Activated naive CD8-positive, alpha-beta T cell treated with anti-CD3 and anti-CD28 coated beads for 36 hours (primary cell): ENCODE measurements at places on chromosomes 6 and 20. TPM values are rescaled to one million over a fixed set of nuclear protein-coding genes. Genes with fewer than 3 reads are reported as not detected.
A peak's percentile ranks its signal among the peaks of the same experiment; 100 is the strongest.

- DNase-seq, result no peak
- H3K27me3 ChIP-seq, result no peaks in the 10 kb centered on the region
- peaks cover 4% of the 10 kb centered on the region for H3K4me1 ChIP-seq
- H3K36me3 ChIP-seq, result peaks cover 11% of the 10 kb centered on the region
- H3K27ac ChIP-seq, result no peak overlapping the region
These were observed 66.8 kb downstream of the CDK19 start for GRCh38 chr6:110748453-110748852.

DNA sequence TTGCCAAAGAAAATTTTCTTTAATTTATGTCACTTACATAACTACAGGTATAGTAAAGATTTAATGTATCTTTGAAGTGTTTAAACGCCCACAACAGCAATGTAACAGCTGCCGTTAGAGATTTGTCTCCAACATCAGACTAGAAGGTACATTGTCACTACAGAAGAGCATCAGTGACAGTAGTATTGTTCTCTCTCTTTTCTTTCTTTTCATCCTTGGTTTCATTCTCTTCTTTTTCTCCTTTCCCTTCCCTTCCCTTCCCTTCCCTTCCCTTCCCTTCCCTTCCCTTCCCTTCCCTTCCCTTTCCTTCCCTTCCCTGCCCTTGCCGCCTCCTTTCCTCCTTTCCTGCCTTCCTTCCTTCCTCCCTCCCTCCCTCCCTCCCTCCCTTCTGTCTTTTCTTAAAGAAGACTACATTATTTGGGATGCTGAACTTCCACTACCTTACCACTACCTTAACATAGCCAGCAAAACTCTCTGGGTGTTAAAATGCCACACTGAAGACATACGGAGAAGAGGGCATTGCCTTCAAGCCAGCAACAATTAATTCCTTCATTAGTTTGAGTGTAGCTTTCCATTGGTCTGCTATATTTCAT, 663.9 kb downstream of the DOK5 start:
- no peaks in the 10 kb centered on the region for H3K27me3 ChIP-seq
- H3K27ac ChIP-seq, result no peak overlapping the region
- H3K4me1 ChIP-seq, result no peaks in the 10 kb centered on the region
- H3K4me3 ChIP-seq, result no peak overlapping the region
- no peak for DNase-seq
- H3K36me3 ChIP-seq, result no peaks in the 10 kb centered on the region

- no peaks in the 10 kb centered on the region for H3K4me1 ChIP-seq
- no peaks in the 10 kb centered on the region for H3K36me3 ChIP-seq
- H3K27me3 ChIP-seq, result peaks cover 4% of the 10 kb centered on the region
These were observed 112.6 kb downstream of the THBS2 start for GRCh38 chr6:169140986-169141495.

The KIAA1755 gene
- total RNA-seq, result not detected

The SLC26A8 gene
- not detected for total RNA-seq

- H3K27me3 ChIP-seq, result peaks cover 34% of the 10 kb centered on the region
- peaks cover 5% of the 10 kb centered on the region for H3K36me3 ChIP-seq
- peak overlapping the region; percentile 16 for H3K27ac ChIP-seq
- H3K4me3 ChIP-seq, result no peak overlapping the region
- DNase-seq, result no peak
These were observed 19.5 kb downstream of the GSTA4 start for GRCh38 chr6:52975580-52975979.

DNA sequence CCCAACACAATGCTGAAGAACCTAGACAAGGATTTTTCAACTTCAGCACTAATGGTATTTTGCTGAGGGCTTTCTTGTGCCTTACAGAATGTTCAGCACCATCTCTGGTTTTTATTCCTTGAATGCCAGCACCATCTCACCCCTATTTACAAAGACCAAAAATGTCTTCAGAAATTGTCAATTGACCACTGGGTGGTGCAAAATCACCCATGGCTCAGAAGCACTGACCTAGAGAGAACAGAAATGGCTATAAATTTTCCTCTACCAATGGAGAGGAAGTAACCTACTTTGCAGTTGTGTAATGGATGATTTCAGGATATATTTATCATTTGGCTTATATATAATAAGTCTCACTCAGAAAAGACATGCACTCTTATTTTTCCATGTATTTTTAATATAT, 431.0 kb upstream of the IRAK1BP1 start:
- H3K4me3 ChIP-seq, result no peak overlapping the region
- H3K36me3 ChIP-seq, result no peaks in the 10 kb centered on the region

The C6orf58 gene
- total RNA-seq, result not detected

The SCRT2 gene
- not detected for total RNA-seq

- H3K27me3 ChIP-seq, result no peaks in the 10 kb centered on the region
- H3K4me3 ChIP-seq, result no peak overlapping the region
- no peaks in the 10 kb centered on the region for H3K4me1 ChIP-seq
- H3K27ac ChIP-seq, result no peak overlapping the region
- no peaks in the 10 kb centered on the region for H3K36me3 ChIP-seq
- no peak for DNase-seq
These were observed 213.9 kb upstream of the CNR1 start for GRCh38 chr6:88380083-88380482.

GRCh38 chr20:35595901-35596300, 19.7 kb upstream of the SPAG4 start:
- no peak overlapping the region for H3K4me3 ChIP-seq
- H3K4me1 ChIP-seq, result no peaks in the 10 kb centered on the region
- H3K27ac ChIP-seq, result no peak overlapping the region

DNA sequence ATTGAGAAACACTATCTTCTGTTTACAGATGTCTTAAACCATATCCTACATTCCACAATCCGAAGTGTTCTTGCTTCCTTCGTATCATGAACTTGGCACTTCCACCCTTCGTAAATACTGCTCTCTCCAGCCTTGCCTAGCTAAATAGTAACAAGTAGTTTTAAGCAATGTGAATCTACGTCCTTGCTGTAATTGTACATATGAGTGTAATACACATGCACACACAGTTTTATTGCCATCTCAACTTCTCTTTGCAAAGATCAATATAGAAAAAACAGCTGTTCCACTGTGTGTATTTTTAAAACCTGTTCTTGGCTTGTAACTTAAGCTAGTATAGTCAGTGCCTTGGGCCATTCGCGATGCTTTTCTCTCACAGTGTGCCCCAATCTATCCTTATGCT, 1524.7 kb downstream of the GRIK2 start:
- no peak overlapping the region for H3K27ac ChIP-seq
- no peaks in the 10 kb centered on the region for H3K4me1 ChIP-seq
- H3K27me3 ChIP-seq, result no peaks in the 10 kb centered on the region
- H3K36me3 ChIP-seq, result no peaks in the 10 kb centered on the region

The TLDC2 gene
- total RNA-seq, result not detected

DNA sequence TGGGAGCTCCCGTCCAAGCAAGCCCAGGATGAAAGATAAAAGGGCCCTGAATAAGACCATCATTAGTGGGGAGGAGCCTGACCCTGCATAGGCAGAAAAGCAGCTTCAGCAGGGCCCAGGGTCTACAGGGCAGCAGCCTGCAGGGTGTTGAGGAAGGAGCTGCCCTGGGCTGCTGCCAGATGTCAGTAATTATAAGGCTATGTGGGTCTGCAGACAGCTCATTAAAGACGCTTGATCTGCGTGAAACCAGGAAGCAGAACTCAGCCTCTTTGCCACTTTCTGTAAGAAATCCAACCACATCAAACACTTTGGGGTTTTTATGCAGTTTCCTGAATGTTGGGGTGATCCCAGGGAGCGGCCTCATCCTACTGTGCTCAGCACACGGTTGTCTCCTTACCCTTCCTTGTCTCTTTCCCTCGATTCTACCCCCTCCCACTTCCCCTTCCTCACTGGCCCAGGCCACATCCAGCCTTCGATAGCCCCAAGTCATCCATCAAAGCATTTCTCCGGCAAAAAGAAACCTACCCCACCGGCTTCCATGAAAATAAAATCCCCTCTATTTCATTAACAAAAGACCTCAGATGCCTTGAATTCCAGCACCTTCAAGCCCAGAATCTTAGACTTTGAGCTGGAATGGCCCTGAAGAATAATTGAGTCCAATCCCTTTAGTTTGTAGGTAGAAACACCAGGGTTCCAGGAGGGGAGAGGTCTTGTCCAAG, 1.0 kb upstream of the TGM6 start:
- H3K4me3 ChIP-seq, result no peak overlapping the region
- H3K4me1 ChIP-seq, result peaks cover 18% of the 10 kb centered on the region
- H3K36me3 ChIP-seq, result no peaks in the 10 kb centered on the region
- peak; percentile 27 for DNase-seq

The C20orf144 gene
- 0.21 TPM for total RNA-seq

The EEF1A2 gene
- total RNA-seq, result not detected

- no peak for DNase-seq
- H3K4me1 ChIP-seq, result no peaks in the 10 kb centered on the region
- H3K36me3 ChIP-seq, result no peaks in the 10 kb centered on the region
- no peaks in the 10 kb centered on the region for H3K27me3 ChIP-seq
These were observed 13.9 kb upstream of the MDGA1 start for GRCh38 chr6:37711331-37712241.

The PRSS16 gene
- 0.54 TPM for total RNA-seq

DNA sequence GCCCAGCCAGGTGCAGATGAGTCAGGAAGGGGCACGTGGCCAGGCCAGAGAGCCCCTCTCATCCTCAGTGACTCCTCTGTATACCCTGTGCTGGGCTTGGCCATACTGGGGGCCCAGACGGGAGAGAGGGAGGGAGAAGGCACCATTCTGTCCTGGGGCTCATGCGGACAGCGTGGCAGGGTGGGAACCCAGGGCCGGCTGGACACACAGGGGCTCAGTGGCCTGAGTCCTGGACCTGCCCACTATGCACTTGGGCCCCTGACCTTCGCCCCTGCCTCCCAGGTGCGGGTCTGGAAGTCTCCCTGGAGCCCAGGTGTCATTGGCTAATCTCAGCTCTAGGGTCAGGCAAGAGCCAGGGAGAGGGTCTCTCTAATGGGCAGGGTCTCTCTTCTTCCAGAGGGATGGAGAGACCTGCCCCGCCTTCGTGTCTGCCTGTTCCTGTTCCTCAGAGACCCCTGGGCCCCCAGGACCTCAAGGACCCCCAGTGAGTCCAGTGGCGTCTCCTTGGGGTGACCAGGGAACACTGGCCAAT, 27.7 kb downstream of the COL20A1 start:
- no peaks in the 10 kb centered on the region for H3K36me3 ChIP-seq
- H3K4me1 ChIP-seq, result no peaks in the 10 kb centered on the region
- peaks cover 4% of the 10 kb centered on the region for H3K27me3 ChIP-seq

The PRKN gene
- 0.26 TPM for total RNA-seq

- H3K4me3 ChIP-seq, result no peak overlapping the region
- no peak overlapping the region for H3K27ac ChIP-seq
- peaks cover 15% of the 10 kb centered on the region for H3K27me3 ChIP-seq
- DNase-seq, result peak; percentile 11
- no peaks in the 10 kb centered on the region for H3K36me3 ChIP-seq
These were observed 99.8 kb upstream of the FOXA2 start for GRCh38 chr20:22684072-22684762.

- peaks cover 14% of the 10 kb centered on the region for H3K4me1 ChIP-seq
- H3K4me3 ChIP-seq, result peak overlapping the region; percentile 40
- peaks cover 97% of the 10 kb centered on the region for H3K27me3 ChIP-seq
- peaks cover 3% of the 10 kb centered on the region for H3K36me3 ChIP-seq
These were observed 8.9 kb upstream of the NR2E1 start for GRCh38 chr6:108156938-108157233.

DNA sequence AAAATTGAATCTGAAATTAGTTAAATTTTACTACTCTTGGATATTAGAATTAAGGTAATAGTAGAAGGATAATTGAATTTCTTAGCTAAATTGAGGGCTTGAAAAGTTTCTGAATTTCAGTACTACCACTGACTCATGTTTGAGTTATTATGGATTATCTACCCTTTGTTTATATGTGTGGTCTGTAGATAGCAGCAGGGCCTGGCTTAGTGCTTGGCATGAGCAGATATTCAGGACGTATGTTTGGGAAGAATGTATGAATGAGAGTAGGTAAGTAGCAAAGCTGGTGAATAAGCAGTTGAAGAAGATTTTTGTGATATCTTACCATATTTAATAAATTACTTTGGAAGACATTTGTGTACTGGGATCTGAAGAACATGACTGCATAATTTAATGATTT, 152.7 kb downstream of the MACROD2 start:
- H3K36me3 ChIP-seq, result no peaks in the 10 kb centered on the region
- H3K4me1 ChIP-seq, result no peaks in the 10 kb centered on the region
- H3K4me3 ChIP-seq, result no peak overlapping the region

DNA sequence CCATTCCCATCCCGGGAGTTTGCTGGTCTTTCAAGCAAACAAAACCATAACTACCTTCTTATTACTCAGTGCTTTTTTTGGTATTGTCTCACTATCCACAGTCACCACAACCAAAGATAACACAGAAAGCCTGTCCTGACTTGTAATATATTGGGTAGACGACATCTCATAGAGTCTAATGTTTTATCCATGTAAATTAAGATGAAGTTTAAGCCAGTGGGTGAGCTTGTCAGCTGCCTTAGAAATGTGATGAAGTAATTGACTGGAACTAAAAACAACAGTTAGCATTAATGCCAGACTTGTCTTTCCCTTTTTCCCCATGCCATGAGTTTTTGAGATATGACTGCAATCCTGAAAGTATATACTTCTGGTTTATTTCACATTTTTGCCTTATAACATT, 282.7 kb upstream of the PRDM1 start:
- no peaks in the 10 kb centered on the region for H3K27me3 ChIP-seq
- no peaks in the 10 kb centered on the region for H3K36me3 ChIP-seq
- peaks cover 1% of the 10 kb centered on the region for H3K4me1 ChIP-seq
- H3K4me3 ChIP-seq, result no peak overlapping the region
- no peak overlapping the region for H3K27ac ChIP-seq
- no peak for DNase-seq

GRCh38 chr6:11339380-11339779, 106.9 kb upstream of the NEDD9 start:
- no peak for DNase-seq
- peaks cover 76% of the 10 kb centered on the region for H3K36me3 ChIP-seq
- H3K4me1 ChIP-seq, result peaks cover 60% of the 10 kb centered on the region
- H3K27ac ChIP-seq, result peak overlapping the region; percentile 58
- no peaks in the 10 kb centered on the region for H3K27me3 ChIP-seq

GRCh38 chr6:70956451-70957283, at the start of gene B3GAT2:
Gene B3GAT2 (minus strand): TSS chr6:70957060. CDS start chr6:70956429, 631 bp downstream.
- peaks cover 8% of the 10 kb centered on the region for H3K4me1 ChIP-seq
- peak; percentile 8 for DNase-seq
- H3K27me3 ChIP-seq, result peaks cover 60% of the 10 kb centered on the region
- no peaks in the 10 kb centered on the region for H3K36me3 ChIP-seq

DNA sequence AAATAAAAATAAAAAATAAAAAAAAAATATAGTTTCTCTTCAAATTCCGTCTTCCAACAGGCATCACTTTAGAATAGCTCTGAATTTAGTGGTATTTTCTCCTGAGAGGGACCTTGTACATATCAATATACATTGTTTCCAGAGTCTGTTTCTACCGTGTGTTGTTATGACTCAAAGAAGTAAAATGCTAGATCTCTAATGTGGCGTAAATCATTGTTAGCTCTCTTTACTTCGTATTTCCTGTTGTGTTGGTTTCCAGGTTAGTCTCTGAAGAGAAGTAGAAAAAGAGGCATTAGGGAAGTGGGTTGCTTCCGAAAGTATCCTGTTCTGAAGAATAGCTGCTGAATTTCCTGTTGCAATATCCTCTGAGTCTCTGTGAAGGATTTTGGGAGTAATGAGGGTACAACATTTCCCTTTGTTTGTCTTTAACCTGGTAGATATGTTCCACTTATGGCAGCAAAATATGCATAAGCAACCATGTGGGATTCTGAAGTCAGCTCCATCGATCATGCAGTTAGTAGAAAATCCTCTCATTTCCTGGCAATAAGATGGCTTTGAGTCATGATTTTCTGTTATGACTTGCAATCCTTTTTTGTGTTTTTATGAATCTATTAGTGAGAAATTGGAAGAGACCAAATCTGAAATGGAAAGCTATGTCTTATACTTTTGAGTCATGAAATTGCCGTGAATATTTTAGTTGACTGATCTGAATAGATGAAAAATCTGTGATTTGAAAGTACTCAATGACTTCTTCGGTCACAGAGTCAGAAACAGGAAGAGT, 42.0 kb upstream of the MCHR2 start:
- no peak overlapping the region for H3K27ac ChIP-seq
- H3K36me3 ChIP-seq, result no peaks in the 10 kb centered on the region
- no peaks in the 10 kb centered on the region for H3K4me1 ChIP-seq
- DNase-seq, result no peak
- no peak overlapping the region for H3K4me3 ChIP-seq
